NCI-H2029 (cell line): ENCODE measurements at places on chromosomes 13 and 19.

GRCh38 chr19:13705928-13706447 lies 58.3 kb upstream of the MRI1 start:
- no peak for DNase-seq

- DNase-seq = no peak
Observed at GRCh38 chr13:21672796-21673538, 2.1 kb downstream of the FGF9 start.

DNA sequence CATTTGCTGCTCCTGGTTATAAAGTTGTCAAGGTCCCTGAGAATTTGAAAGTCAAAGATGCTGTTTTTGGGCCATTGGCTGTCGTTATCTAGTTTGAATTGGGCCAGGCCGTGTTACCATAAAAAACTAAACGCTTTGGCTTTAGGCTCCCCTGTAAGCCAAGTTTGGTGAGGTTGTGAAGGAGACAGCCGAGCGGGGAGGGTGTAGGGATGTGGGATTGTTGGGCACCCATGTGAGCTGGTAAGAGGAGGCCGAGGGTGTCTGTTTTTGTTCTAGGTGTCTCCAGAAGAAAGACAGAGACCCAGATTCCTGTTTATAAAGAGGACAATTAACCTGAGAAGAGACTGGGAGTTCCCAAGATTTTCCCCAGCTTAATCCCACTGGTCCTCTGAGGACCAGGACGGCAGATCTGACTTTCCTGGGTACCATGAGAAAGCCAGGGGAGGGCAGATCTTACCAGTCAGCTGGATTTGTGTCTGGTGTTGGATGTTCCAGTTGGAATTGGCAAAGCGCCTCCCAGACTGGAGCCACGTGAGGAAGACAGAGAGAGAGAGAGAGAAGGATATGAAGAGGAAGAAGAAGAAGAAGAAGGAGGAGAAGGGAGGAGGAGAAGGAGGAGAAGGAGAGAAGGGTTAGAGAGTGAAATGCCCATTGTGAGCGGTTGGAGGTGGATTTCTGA lies 25.1 kb downstream of the TMEM255B start:
- DNase-seq = no peak

DNA sequence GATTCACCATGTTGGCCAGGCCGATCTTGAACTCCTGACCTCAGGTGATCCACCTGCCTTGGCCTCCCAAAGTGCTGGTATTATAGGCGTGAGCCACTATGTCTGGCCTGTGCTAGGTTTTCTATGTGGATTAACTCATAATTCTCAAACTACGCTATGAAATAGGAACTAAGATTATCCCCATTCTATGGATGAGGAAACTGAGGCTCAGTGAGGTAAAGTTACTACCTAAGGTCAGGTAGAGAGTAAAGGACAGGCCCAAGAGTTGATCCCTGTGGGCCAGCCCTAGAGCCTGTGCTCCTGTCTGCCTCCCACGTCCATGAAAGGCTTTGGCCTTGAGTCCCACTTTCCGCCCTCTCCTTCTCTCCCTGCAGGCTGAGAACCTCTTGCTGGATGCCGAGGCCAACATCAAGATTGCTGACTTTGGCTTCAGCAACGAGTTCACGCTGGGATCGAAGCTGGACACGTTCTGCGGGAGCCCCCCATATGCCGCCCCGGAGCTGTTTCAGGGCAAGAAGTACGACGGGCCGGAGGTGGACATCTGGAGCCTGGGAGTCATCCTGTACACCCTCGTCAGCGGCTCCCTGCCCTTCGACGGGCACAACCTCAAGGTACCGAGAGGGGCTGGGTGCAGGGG lies 20.1 kb downstream of the MARK4 start:
- DNase-seq = no peak

- peak; percentile 50 for DNase-seq
Observed at GRCh38 chr13:112064222-112064621, 2.7 kb upstream of the SOX1 start.

GRCh38 chr19:35805526-35806102 lies 7.0 kb downstream of the PRODH2 start:
- DNase-seq = peak; percentile 87

DNA sequence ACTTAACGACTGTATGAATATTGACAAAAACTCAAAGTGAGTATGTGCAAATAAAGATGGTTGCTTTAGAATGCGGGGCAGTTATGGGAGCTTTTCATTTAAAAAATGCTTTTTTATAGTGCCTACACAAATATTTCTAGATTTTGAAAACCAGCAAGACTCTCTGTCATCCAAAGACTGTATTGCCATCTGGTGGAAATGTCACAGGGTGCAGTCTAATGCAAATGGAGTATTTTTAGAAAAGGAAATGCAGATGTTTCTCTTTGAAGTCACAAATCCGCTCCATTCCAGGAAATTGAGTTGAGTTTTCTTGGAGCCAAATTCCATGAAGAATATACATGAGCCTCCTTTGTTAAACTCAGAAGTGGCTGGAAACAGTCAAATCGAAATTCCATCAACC lies 2.3 kb upstream of the C1QTNF9B start:
- DNase-seq = no peak

DNA sequence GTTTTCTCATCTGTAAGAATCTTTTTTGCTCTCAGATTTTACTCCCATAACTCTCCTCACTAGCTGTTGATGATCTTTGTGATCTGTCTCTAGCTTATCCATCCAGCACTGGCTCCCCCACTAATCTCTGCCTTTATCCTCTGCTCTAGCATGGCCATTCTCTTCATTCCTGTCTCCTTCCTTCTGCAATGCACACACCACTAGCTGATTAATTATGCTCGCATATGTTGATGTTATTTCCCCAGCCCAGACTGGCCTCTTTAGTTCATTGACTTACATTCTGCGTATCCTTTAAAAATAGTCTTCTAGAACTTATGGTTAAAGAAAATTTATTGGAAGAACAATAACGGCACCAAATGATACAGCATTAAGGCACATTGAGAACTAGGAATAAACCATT lies 52.5 kb downstream of the DGKH start:
- DNase-seq = no peak

DNA sequence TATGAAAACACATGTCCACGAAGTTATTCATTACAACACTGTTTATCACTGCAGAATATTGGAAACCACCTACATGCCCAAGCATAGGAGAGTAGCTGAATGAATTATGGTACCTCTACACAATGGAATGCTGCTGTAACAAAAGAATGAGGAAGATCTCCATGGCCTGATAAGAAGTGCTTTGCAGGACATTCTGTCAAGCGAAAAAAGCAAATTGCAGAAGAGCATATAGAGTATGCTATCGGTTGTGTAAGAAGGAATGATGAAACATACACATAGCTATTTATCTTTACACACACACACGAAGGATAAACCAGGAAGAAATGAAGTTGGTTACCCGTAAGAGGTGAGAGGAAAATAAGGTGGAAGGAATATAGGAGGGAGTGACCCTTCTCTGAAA lies 37.5 kb upstream of the CEACAM20 start:
- DNase-seq = no peak

GRCh38 chr13:98280176-98280510 lies 103.1 kb upstream of the RNF113B start:
- DNase-seq = no peak

GRCh38 chr19:4186087-4186993 lies 3.9 kb downstream of the ANKRD24 start:
- peak; percentile 55 for DNase-seq

DNA sequence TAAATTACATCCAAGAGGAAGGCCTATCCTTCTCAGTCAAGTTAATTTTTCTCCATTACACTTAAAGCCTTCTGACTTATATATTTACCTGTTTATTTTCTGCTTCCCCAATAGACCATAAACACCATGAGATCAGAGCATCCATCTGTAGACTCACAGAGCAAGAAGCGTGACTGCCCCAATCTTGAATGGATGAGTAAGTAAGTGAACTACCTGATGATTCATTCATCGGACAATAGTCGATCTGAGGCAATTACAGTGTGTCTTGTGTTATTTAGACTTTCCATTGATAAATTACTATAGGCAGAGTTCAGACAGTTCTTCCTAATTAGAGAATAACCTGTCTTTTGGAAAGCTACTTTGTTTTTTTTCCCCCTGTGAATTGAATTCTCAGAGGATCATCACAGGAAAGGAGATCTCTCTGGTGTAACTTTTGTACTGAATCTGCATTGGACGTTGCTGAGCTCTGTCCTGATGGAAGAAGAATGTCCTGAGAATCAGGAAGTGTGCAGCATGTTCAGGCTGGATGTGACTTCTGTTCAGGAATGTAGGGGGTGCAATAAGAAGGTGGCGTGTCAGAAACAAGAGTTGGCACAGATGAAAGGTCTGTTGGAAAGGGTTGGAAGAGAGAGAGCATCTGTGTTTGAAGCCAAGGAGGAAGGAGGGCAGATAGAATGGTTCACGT lies 367.0 kb downstream of the NALCN start:
- no peak for DNase-seq

GRCh38 chr19:49020931-49021895 lies 2.9 kb downstream of the CGB3 start:
- no peak for DNase-seq

- DNase-seq = no peak
Observed at GRCh38 chr13:76499891-76500290, 386.3 kb downstream of the KCTD12 start.

DNA sequence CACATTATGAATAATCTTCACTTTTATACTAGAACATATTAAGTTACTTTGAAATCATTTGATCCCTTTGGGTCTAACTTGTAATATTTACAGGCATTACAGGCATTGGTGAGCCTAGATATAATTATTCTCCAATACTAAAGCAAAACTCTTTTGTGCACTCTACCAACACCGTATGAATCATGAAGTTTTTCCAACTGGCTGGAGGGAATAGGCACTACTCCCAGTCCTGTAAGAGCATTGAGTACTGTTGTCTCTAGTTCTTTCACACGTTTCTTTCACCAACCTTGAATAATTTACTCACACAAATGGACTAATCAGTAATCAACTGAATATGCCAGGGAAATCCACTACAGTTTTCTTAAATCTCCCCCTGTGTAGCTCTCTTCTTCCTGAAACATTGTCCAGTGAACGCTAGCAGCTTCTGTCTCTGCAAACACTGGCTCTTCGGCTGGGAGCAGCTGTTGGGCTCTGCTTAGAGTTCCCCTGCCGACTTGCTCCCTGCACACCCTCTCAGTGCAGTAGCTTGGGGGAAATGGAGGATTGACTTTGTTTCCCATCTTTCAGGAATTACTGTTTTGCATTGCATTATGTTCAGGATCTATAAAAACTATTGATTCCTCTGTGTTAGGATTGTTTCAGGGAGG lies 476.7 kb downstream of the RFC3 start:
- no peak for DNase-seq

DNA sequence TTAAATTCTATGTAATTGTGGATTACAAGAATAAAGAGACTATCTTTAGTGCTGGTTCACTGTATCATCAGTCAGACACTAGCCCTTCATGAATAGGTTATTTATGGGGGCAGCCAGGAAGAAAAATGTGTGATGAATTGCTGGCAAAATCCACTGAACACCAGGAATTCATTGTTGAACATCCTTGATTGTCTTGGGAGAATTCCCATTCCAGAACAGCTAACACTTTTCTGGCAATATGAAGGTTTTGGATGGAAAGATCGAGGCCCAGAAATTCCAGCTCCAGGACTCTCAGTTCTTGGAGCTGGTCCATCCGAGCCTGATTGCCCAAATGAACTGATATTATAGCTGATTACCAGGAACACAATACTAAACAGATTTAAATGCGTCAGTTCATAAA lies 11.5 kb upstream of the SPART start:
- DNase-seq = no peak

GRCh38 chr19:39410017-39410830 lies 2.2 kb upstream of the PLEKHG2 start:
- DNase-seq = peak; percentile 59
